ENCODE measurements at places on chromosomes 6 and 20. TPM values are rescaled to one million over a fixed set of nuclear protein-coding genes. Genes with fewer than 3 reads are reported as not detected.

DNA sequence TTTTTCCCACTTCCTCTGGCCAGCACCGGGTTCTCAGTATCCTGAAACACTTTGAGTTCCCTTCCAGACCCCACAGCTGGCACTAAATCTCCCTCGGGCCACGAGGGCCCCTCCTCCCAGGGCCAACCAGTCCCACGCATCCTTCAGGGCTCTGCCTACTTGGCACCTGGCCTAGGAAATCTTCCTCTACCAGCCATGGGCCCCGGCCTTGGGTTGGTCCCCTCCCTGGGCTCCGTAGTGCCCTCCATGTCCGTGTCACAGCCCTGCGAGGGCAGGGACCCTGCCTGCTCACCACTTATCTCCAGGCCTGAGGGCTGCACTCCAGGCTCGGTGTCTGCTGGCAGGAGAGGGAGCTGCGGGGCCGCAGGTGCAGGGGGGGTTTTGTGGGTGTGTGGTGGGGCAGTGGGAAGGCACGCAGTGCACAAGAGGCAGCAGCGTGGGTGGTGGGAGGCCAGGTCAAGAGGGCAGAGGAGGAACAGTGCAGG is 48.8 kb upstream of the CDH22 start:
- no peak overlapping the region for H3K4me3 ChIP-seq
- peaks cover 8% of the 10 kb centered on the region for H3K4me1 ChIP-seq
- H3K27ac ChIP-seq = no peak overlapping the region
- no peaks in the 10 kb centered on the region for H3K36me3 ChIP-seq
- H3K27me3 ChIP-seq = no peaks in the 10 kb centered on the region

GRCh38 chr6:93823489-93823888 is 404.1 kb upstream of the EPHA7 start:
- no peak for DNase-seq
- H3K4me3 ChIP-seq = no peak overlapping the region
- no peak overlapping the region for H3K27ac ChIP-seq
- no peaks in the 10 kb centered on the region for H3K27me3 ChIP-seq
- H3K4me1 ChIP-seq = peaks cover 14% of the 10 kb centered on the region

DNA sequence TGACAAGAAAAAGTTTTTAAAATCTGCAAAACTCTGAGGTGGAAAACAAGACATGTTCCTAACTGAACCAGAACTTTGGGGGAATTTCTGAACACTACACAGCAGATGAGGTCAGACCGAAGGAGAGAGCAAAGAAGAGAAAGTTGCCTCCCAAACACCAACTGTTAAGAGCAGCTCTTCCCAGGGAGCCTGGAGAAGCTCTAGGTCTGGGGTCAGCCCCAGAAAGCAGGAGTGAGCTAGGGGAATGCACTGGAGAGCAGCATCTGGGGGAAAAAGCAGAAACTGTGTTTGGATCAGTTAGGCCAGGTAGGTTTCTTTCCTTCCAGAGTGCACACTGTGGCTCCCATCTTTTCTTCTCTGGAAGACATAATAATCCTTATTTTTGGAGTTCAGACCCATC is 41.3 kb downstream of the FKBP5 start:
- DNase-seq = peak; percentile 38
- no peak overlapping the region for H3K4me3 ChIP-seq
- H3K36me3 ChIP-seq = no peaks in the 10 kb centered on the region
- H3K27ac ChIP-seq = peak overlapping the region; percentile 11
- peaks cover 11% of the 10 kb centered on the region for H3K4me1 ChIP-seq

Gene ULBP2
- not detected for total RNA-seq

GRCh38 chr6:90351696-90352095 is 55.1 kb upstream of the BACH2 start:
- no peak overlapping the region for H3K4me3 ChIP-seq
- H3K4me1 ChIP-seq = peaks cover 9% of the 10 kb centered on the region
- H3K27me3 ChIP-seq = no peaks in the 10 kb centered on the region
- no peaks in the 10 kb centered on the region for H3K36me3 ChIP-seq
- no peak overlapping the region for H3K27ac ChIP-seq
- no peak for DNase-seq

Gene C6orf118
- total RNA-seq = 2.2 TPM

DNA sequence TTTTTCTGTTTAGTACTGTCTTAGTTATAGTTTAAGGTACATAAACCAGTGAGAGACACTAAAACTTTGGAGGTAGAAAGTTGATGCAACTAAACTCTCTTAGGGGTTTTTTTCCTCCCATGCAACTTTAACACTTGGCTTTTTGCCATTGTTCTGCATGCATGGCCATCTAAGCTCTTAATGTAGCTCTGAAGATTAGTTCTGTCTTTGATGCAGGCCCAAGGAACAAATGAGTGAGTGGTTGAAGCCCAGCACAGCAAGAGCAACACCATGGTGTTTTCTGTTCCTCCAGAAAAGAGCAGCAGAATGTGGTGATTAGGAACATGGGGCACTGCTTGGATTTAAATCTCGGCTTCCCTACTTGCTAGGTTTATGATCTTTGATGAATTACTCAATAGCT is 89.3 kb downstream of the L3MBTL3 start:
- H3K27ac ChIP-seq = no peak overlapping the region
- H3K36me3 ChIP-seq = no peaks in the 10 kb centered on the region

Gene UBD
- total RNA-seq = not detected

Gene MDFI
- total RNA-seq = 29.5 TPM

- DNase-seq = peak; percentile 8
- no peaks in the 10 kb centered on the region for H3K36me3 ChIP-seq
- no peaks in the 10 kb centered on the region for H3K27me3 ChIP-seq
- H3K4me1 ChIP-seq = peaks cover 8% of the 10 kb centered on the region
- no peak overlapping the region for H3K4me3 ChIP-seq
Observed at GRCh38 chr6:63805808-63806572, 170.4 kb downstream of the PHF3 start.

DNA sequence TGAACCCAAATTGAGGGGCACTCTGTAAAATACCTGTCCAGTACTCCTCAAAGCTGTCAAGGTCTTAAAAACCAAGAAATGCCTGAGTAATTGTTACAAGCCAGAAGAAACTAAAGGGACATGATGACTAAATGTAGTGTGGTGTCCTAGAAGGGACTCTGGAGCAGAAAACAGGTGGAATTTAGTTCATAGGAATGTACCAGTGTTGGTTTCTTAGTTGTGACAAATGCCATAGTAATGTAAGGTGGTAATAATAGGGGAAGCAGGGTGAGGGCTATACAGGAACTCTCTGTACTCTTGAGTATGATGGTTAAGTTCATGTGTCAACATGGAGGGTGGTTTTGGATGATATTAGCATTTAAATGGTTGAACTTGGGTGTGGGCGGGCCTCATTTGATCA is 92.3 kb downstream of the CNBD2 start:
- DNase-seq = no peak
- H3K4me1 ChIP-seq = peaks cover 5% of the 10 kb centered on the region
- H3K4me3 ChIP-seq = no peak overlapping the region

Gene RGS17
- 4.8 TPM for total RNA-seq

Gene HIVEP2
- 2.0 TPM for total RNA-seq

Data from neural progenitor cell (in vitro differentiated cells).